ENCODE measurements at places on chromosomes 1 and 21. TPM values are rescaled to one million over a fixed set of nuclear protein-coding genes. Genes with fewer than 3 reads are reported as not detected.

PLEKHA6 gene
- total RNA-seq, result 3.0 TPM

PLA2G2C gene
- total RNA-seq, result 0.29 TPM

GRCh38 chr1:162360237-162360873, 16.3 kb downstream of the SPATA46 start:
- peaks cover 3% of the 10 kb centered on the region for H3K27me3 ChIP-seq
- no peak for DNase-seq
- H3K36me3 ChIP-seq, result no peaks in the 10 kb centered on the region
- no peak overlapping the region for H3K4me3 ChIP-seq

- H3K27me3 ChIP-seq, result peaks cover 11% of the 10 kb centered on the region
- H3K36me3 ChIP-seq, result no peaks in the 10 kb centered on the region
- no peaks in the 10 kb centered on the region for H3K4me1 ChIP-seq
- no peak overlapping the region for H3K4me3 ChIP-seq
- DNase-seq, result no peak
Measured at GRCh38 chr1:47572731-47573430, 135.0 kb downstream of the FOXD2 start.

- no peaks in the 10 kb centered on the region for H3K36me3 ChIP-seq
- peaks cover 2% of the 10 kb centered on the region for H3K27me3 ChIP-seq
- no peak overlapping the region for H3K4me3 ChIP-seq
- DNase-seq, result no peak
Measured at GRCh38 chr1:207088161-207088560, 499 bp upstream of the C4BPB start.

COL24A1 gene
- not detected for total RNA-seq

UQCRHL gene
- 2.5 TPM for total RNA-seq

LCE1E gene
- not detected for total RNA-seq

DNA sequence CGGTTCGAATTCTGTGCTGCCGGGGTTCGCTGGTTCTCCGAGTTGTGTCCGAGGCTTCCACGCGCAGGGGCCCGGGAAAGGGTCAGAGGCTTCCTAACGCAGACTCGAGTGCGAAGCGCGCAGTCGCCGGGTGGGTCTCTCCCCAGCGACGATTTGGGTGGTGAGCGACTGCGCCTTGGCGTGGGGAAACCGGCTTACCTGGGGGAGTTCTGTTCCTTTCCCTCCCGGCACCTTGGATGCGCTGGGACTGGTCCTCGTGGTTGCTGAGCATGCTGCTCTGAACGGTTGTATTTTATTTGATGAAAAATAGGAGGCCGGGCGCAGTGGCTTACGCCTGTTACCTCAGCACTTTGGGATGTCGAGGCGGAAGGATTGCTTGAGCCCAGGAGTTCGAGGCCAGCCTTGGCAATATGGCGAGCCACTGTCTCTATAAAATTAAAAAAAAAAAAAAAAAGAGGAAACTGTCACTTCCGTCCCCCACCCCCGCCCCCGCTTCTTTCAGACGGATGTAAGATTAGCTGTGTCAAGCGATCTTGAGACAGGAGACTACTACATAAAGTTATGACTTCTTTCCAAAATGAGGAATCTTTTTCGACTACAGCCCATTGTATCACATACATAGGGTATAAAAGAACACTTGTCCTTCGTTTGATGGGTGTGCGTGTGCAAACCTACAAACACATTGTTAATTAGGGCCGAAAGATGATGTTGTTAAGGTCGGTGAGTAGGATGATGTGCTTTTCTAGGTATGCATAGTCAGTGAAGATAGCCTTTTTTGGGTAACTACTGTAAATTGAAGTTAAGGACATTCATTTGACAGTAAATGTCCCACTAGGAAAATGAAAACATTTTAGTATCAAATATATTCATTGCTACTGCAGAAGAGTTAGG, at the start of gene CCDC18:
Gene CCDC18, plus strand, starts transcription at position 2 of the 891 bp plus-strand sequence. CDS start 2,638 bp downstream, outside the sequence.
- DNase-seq, result peak; percentile 79
- H3K36me3 ChIP-seq, result peaks cover 24% of the 10 kb centered on the region
- peak within 1 kb of the TSS; percentile 100 for H3K27ac ChIP-seq
- peak within 1 kb of the TSS; percentile 89 for H3K4me3 ChIP-seq
- H3K4me1 ChIP-seq, result peaks cover 42% of the 10 kb centered on the region
- H3K27me3 ChIP-seq, result no peaks in the 10 kb centered on the region

DNA sequence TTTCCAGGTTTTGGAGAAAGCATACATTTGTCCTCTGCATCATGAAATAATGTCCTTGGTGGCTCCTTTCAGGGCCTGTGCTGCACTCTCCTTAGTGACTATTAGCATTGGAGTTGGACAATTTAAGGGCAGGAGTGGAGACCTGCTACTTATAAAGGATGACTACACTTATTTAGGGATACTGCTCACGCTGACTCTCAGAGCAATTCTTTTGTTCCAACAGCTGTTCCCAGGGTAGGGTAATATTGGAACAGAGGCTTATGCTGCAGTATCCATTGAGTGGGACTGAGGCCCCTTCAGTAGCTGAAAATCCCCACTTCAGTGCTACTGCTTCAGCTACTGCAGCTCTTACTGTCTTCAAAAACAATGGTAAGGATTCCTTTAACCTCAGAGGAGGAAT, 84.6 kb downstream of the GPR88 start:
- no peak overlapping the region for H3K27ac ChIP-seq
- H3K4me3 ChIP-seq, result no peak overlapping the region
- no peak for DNase-seq
- H3K4me1 ChIP-seq, result peaks cover 12% of the 10 kb centered on the region

SAMSN1 gene
- total RNA-seq, result 71.4 TPM

DNA sequence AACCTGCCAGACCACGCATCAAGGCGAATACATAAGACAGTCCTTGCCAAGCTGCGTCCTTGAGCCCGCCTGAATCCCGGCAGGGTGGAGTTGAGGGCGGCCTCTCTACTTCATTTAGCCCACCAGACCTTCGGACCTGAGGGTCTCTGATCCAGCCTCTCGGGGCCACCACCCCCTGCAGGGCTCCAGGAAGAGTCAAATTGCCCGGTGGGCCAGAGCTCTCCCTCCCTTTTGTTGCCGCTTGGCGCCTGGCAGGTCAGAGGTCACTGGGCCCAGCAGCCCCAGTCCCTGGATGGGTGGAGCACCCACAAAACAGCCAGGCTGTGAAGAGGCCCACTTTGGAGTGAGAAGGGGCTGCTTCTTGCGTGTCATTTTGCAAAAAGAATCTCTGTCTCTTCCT, 9.0 kb downstream of the GNG4 start:
- no peak for DNase-seq
- peaks cover 26% of the 10 kb centered on the region for H3K4me1 ChIP-seq
- H3K4me3 ChIP-seq, result no peak overlapping the region
- no peaks in the 10 kb centered on the region for H3K27me3 ChIP-seq

FAM177B gene
- not detected for total RNA-seq

DNA sequence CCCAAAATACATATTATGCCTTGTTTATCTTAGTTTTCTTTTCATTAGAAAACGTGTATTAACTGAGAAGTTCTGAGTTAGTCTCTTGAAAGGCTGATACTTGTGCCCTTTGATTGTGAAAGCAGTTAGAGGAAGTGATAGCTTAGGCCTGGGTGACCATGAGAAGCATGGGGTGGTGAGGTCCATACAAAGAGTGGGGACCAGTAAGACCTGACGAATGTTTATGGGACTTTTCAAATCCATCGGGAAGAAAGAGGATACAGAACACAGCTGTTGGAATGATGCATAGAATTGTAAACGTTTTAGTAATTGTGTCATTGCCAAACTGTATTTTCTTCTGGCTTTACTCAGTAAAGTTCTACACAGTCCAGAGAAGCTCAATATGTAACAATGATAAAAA, 259.8 kb downstream of the LMO4 start:
- no peak for DNase-seq
- H3K4me1 ChIP-seq, result no peaks in the 10 kb centered on the region
- H3K27ac ChIP-seq, result no peak overlapping the region
- no peaks in the 10 kb centered on the region for H3K36me3 ChIP-seq

TTC39A gene
- total RNA-seq, result 0.50 TPM

CADM3 gene
- not detected for total RNA-seq

GRCh38 chr1:42943166-42943565, 15.5 kb downstream of the SLC2A1 start:
- H3K4me3 ChIP-seq, result no peak overlapping the region
- H3K27ac ChIP-seq, result peak overlapping the region; percentile 78
- no peak for DNase-seq
- H3K36me3 ChIP-seq, result peaks cover 86% of the 10 kb centered on the region

GRCh38 chr1:240417317-240417716, 194.6 kb downstream of the GREM2 start:
- H3K27ac ChIP-seq, result no peak overlapping the region
- DNase-seq, result no peak
- H3K27me3 ChIP-seq, result no peaks in the 10 kb centered on the region
- no peak overlapping the region for H3K4me3 ChIP-seq

GRCh38 chr1:88985032-88985431, 7.4 kb downstream of the KYAT3 start:
- H3K4me1 ChIP-seq, result peaks cover 86% of the 10 kb centered on the region
- peak overlapping the region; percentile 63 for H3K27ac ChIP-seq
- H3K4me3 ChIP-seq, result no peak overlapping the region
- peaks cover 80% of the 10 kb centered on the region for H3K36me3 ChIP-seq
- DNase-seq, result peak; percentile 14

DNA sequence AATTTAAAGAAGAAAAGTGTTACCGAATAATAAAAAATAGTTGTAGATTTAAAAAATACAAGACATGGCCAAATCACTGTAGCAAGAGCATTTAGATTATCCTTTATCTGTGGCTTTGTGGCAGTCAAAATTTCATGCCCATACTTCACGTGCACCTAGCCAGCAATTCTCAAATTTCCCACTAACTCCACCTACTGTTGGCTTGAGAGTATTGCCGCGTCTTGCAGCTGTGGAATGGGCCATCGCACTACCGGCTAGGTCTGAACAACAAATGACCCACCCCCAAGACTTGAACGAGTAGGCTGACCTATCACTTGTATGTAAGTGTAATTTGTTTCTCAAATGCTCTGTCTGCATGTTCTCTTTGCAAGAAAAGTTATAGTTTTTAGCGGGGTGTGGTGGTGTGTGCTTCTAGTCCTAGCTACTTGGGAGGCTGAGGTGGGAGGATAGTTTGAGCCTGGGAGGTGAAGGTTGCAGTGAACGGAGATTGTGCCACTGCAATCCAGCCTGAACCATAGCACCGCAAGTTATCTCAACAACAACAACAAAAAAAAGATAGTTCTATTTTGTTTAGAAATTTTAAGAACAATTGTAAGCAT, 4.1 kb downstream of the KRTAP13-4 start:
- no peak overlapping the region for H3K4me3 ChIP-seq
- H3K27me3 ChIP-seq, result peaks cover 9% of the 10 kb centered on the region
- H3K4me1 ChIP-seq, result no peaks in the 10 kb centered on the region
- H3K36me3 ChIP-seq, result no peaks in the 10 kb centered on the region
- H3K27ac ChIP-seq, result no peak overlapping the region
- DNase-seq, result peak; percentile 28

AIRE gene
- not detected for total RNA-seq

XPR1 gene
- 14.4 TPM for total RNA-seq

DNA sequence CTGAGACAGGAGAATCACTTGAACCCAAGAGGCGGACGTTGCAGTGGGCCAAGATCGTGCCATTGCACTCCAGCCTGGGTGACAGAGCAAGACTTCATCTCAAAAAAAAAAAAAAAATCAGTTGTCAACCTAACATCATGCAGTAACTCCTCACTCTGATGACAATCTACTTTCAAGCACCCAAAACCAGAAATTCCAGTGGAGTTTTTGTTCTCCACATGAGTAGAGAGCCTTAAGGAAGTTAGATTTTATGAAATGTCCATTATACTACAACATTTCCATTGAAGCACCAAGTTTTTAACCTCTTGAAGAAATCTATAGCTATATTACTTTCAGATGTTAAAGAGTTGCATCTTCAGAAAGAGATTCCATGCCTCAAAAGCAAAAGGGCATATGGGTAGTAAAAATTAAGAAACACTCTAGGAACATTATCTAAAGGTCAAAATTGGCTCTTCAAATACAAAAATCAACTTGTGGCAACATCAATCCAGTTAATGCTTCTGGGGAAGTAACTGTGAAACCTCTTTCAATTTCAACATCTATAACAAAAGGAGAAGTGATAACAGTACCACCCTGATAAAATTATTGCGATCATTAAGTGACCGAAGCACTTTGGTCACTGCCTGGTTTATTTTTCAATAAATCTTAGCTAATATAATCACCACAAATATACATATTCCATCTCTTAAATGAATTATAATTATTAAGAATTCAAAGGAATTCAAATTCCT, 7.7 kb downstream of the LPGAT1 start:
- H3K27ac ChIP-seq, result no peak overlapping the region
- no peak overlapping the region for H3K4me3 ChIP-seq
- peaks cover 10% of the 10 kb centered on the region for H3K36me3 ChIP-seq
- peaks cover 15% of the 10 kb centered on the region for H3K4me1 ChIP-seq

DNA sequence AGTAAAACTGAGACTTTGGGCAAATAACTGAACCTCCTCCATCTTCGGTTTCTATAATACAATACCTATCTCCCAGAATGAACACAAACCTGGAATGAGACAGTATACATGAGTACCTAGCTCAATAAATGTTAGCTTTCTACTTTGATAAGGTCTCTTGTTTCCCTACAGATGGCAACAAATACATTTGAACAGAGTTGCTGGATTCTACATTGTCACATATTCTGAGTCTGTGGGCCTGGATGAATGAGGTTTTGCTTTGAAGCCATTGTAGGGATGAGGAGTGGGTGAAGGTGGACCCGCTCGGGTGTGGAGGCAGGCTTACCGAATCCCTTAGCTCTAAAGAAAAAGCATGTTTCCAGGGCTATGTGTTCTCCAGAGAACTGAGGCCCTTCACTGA, 13.9 kb upstream of the FYB2 start:
- peaks cover 6% of the 10 kb centered on the region for H3K27me3 ChIP-seq
- no peaks in the 10 kb centered on the region for H3K36me3 ChIP-seq
- no peak overlapping the region for H3K4me3 ChIP-seq
- DNase-seq, result no peak
- peaks cover 5% of the 10 kb centered on the region for H3K4me1 ChIP-seq
- no peak overlapping the region for H3K27ac ChIP-seq

DNA sequence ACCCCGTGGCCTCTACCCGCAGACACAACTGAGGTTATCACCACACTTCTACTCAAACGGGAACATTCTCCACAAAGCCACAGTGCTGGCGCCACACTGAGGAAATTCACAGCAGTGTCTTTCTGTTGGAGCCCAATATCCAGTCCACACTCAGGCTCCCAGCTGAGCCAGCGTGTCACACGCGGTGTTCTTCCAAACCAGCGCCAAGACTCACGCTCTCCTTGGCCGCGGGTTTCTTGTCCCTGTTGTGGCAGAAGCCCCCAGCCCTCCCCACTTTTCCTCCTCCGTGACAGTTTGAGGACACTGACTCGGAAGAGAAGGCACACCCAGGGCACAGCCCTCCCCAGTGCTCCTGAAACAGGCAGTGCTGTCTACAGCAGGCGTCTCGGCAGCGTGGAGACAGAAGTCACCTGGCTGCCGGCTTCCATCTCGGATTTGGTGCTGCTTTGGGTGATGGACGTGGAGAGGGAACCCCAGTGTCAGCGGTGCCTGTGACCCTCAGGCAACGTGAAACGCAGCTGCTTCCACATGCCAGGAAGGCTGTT, 35.4 kb upstream of the AGPAT3 start:
- peaks cover 20% of the 10 kb centered on the region for H3K27me3 ChIP-seq
- H3K4me1 ChIP-seq, result peaks cover under 1% of the 10 kb centered on the region
- no peak overlapping the region for H3K27ac ChIP-seq
- H3K36me3 ChIP-seq, result no peaks in the 10 kb centered on the region
- no peak for DNase-seq
- H3K4me3 ChIP-seq, result no peak overlapping the region

CASQ1 gene
- total RNA-seq, result not detected

Measured in activated CD8-positive, alpha-beta T cell treated with anti-CD3 and anti-CD28 coated beads for 36 hours (primary cell).